Cortex of kidney (tissue), 1 donor: ENCODE measurements at places on chromosomes 3 and 15.

- no peak for DNase-seq
These were observed 46.4 kb upstream of the TM4SF4 start for GRCh38 chr3:149428087-149428486.

GRCh38 chr3:101183151-101183550, 137.2 kb downstream of the IMPG2 start:
- no peak for DNase-seq

GRCh38 chr3:8538913-8539312, 37.3 kb downstream of the LMCD1 start:
- no peak for DNase-seq

DNA sequence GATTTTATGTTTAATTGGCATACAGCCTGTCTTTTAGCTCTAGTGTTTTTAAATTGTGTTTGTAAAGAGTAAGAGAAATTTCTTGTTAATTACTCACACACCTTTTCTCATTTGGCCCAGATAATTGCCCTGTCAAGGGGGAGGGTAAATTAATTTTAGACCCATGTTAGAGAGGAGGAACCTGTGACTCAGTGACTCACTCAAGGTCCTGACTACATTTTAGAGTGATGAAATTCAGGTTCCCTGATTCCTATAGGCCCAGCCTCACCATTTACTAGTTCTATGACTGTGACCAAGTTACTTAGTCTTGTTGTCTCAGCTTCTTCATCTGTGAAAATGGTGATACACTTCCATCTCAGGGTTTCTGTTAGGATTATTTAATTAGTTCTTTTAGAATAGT, 125.2 kb upstream of the DPH6 start:
- DNase-seq, result no peak

- no peak for DNase-seq
These were observed 159.6 kb downstream of the LRRK1 start for GRCh38 chr15:101078669-101079323.

- no peak for DNase-seq
These were observed 135.3 kb upstream of the DAZL start for GRCh38 chr3:16740515-16740914.

DNA sequence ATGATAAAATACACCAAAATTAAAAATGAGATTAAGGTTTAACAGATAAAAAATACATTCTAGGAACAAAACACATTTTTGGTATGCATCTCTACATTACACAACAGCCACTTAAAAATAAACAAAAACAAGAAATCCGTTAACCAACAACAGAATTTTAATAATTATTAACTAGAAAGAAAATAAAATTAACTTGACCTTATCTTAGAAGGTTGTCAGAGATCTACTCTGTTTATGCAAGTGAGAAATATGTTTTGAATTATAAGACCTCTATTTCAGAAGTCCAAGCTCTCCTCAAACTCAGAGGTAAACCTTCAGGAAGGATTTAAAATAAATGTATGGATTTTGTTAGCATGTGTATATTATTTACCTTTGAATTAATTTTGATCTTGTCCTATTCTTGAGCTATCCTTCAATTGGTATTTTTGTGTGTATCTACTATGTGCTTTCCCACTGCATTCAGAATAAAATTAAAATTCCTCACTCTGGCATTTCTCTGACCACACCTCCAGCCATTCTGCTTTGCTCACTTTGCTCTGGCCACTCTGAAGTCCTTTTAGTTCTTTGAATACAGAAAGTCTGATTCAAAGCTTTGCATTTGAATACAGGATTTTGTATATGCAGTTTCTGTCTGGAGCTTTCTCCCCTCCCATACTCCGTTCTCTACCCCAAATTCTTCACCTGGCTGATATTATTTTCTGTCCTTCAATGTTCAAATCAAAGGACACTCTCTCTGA, 352.0 kb downstream of the ZBTB20 start:
- no peak for DNase-seq

DNA sequence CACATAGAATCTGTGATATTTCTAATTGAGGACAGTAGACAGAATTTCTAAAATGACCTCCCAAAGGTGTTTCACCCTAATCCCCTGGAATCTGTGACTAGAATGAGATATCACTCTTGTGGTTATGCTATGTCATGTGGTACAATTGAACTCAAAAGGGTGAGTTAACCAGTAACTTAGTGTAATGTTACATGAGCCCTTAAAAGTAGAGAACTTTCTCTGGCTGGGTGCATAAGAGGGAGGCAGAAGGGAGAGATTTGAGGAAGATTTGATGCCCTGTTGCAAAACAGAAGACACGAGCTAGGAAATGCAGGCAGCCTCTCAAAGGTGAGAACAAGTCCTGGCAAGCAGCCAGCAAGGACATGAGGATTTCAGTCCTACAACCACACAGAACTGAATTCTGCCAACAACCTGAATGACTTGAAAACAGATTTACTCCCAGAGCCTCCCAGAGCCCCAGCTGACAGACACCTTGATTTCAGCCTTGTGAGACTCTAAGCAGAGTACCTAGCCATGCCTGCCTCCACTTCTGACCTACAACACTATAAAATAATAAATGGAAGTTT, 160.3 kb downstream of the MTHFS start:
- DNase-seq, result no peak

- no peak for DNase-seq
These were observed 724.8 kb upstream of the CFAP20DC start for GRCh38 chr3:59774634-59775033.

DNA sequence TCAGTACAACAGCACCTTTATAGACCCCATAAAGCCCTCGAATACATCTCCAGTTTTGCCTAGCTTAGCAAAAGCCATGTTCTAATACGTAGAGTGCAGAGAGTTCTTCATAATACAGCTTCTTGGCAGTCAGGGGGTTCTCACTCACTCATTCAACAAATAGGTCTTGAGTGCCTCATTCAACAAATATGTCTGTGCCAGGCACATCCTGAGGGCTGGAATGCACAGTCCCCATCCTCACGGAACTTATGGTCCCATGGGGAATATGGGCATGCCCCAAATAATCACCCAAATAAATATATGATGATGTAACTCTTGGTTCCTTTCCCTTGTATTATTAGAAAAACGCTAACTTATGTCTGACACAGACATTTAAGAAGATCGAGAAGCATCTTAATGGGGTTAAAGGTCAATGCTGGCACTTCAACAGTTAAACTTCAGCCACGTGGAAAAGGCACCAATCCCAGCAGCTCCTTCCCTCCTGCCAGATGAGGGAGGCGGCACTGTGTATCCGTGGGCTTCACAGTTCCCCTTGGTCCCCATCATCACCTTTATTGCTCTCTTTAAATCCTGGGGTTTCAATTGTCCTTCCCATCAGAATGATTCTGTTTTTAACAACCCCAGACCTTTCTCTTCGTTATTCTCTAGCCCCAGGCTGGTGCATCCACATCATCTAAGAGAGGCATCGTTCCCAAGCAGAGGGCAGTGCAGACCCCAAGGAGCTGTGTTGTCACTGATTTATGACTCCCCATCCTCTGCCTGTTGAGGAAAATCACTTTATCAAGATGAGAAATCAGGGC, 18.9 kb upstream of the SEMA5B start:
- DNase-seq, result no peak

DNA sequence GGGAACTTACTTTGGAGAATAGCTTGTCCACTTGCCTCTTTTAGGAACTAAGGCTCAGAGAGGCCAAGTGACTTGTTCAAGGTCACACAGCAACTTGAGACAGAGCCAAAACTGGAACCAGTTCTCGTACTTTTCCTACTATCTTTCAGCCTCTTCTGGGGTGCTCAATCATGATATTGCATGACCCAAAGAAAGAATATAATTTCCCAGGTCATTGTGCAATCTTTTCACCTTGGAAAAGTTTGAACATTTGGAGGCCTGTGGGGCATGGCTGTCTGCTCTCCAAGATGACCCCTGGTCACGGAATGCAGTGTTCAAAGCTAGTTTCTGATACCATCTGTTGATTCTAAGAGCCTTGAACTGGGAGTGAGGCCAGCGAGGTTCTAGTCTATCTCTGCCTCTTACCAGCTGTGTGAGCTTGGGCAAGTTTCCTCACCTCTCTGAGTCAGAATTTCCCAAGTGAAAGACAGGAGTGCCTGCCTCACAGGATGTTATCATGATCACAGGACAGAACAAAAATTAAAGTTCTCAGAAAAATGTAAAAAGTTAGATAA, 89.7 kb downstream of the BDH1 start:
- DNase-seq, result no peak

DNA sequence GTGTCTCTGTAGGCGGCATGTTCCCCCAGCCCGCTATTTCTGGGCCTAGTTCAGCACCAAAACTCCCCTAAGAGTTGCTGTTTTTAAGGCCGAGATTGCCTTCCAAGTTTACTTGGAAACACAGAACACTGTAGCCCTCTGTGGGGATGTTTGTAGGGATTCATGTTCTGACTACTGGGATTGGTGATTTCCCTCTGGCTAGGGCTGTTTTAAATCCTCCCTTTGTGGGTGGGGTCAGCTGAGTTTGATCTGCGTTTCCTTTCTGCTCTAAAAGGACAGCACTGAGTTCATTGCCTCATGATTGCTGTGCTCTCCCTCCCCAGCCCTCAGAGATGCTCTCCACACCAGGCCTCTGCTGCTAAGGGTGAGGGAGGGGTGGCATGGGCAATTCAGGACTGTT, 640.6 kb upstream of the DPPA4 start:
- no peak for DNase-seq

GRCh38 chr15:25226360-25226759, 212.5 kb downstream of the UBE3A start:
- no peak for DNase-seq

DNA sequence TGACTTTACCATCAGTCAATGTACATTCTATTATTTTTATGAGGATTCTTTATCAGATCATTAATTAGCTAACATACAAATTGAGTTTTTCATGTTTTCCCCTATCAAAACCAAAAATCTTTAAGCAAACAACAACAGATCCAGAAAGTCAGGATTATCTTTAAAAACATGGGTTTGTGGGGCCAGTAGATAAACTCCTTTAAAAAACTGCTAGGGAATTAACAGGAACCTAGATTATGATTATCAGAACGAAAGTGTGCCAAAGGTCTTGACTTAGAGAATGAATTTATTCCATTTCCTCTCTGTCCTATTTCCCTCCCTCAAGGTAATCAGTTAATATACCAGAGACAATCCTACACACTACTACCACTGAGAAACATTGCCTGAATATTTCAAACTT, 13.2 kb upstream of the CCDC13 start:
- no peak for DNase-seq

GRCh38 chr3:11643201-11643603, 513 bp downstream of the VGLL4 start:
- no peak for DNase-seq

DNA sequence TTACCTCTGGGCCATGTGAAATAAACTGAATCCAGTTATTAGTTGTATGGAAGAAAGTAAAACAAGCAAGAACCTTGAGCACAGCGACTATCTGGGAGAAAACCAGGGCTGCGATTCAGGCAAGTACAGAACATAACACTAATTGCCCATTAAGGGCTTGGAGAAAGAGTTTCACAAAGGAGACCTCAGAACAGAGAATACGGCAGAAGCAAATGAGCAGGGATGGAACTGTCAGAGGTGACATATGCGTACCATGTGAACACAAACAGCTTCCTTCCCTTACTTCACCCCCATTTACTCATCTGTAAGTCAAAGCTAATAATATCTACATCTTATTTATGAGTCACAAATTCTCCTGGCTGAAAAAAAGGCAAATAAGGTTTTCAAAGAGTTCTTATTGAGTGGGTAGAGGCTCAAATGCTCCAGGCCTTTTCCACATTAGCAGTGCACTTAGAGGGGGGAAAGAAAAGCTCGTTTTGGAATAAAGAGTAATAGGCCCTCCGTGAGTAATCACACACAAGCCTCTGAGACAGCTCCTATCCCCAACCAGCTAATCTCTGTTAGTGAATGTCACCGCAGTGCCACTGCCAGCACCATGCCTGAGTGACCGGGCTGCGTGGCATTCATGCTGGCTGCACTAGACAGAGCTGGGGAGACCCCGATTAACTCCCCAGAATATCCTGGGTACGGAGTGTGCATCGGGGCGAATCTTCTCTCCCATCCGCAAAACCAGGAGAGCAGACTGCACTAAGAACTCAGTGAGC, 2.6 kb downstream of the PCSK6 start:
- DNase-seq, result no peak

DNA sequence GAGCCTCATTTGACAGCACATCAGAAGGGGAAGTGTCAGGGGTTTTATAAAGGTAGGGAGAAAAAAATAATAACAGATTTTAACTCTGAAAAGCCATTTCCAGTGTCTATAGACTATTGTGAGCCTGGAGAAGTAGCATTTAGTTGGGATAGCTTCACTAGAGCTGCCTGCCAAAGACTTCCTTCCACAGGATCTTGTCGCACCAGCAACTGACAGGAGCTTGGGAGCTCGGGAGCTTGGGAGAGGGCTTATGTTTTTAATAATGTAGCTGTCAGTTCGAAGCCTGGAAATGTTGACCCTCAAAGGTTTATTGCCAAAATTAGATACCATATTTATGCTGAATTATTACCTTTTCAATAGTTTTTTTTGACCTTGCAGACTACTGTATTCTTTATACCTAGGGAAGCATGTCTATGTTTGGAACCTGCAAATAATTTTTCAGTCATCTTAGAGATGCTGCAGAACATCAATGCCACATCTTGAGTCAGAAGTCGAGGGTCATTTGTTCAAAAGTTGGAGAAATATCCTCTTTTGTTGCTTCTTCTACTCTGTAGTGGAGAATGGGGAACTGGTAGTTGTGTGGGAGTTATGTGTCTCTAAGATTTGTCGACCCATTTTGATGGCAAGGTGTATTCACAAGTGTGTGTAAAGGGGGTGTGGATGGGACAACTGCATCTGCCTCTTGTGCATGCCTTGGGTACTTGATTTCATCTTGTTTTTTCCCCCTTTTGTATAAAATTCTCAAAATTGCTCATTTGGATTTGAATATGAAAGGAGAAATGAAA, 41.7 kb downstream of the ARPP21 start:
- no peak for DNase-seq

GRCh38 chr15:29670998-29671981, 151.0 kb downstream of the TJP1 start:
- DNase-seq, result no peak

GRCh38 chr3:126446301-126446700, 29.4 kb downstream of the ZXDC start:
- DNase-seq, result no peak

DNA sequence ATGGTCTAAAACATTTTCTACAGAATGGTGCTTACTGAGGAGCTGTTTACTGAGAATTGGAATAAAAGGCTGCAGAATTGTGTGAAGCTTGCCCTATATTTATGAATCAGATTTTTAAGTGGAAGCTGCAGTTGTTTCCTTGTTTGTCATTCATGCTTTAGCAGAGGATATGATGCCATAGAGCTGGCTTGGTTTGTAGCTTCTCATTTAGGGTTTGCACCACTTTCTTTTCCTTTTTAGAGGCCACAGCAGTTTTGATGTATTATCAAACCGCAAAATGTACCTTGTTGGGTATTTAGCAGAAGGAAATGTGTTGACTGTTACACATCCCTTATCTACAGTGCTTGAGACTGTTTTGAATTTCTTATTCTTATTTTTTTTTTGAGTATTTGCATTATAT, 66.2 kb downstream of the RASA2 start:
- no peak for DNase-seq

GRCh38 chr15:84716036-84716732, at the start of gene SEC11A:
Gene SEC11A (minus strand): TSS chr15:84716139. CDS start chr15:84716075, 64 bp downstream.
- DNase-seq, result peak; percentile 73

GRCh38 chr3:46851364-46852333, 11.6 kb downstream of the MYL3 start:
- no peak for DNase-seq
